NCI-H2029 treated with DMSO at 0.1 percent for 48 hours (cell line): ENCODE measurements at places on chromosomes 12 and 14.

- no peak for DNase-seq
These were observed 183.3 kb upstream of the LMO3 start for GRCh38 chr12:16789204-16789790.

- no peak for DNase-seq
These were observed 100.7 kb downstream of the TSPAN9 start for GRCh38 chr12:3177778-3178425.

DNA sequence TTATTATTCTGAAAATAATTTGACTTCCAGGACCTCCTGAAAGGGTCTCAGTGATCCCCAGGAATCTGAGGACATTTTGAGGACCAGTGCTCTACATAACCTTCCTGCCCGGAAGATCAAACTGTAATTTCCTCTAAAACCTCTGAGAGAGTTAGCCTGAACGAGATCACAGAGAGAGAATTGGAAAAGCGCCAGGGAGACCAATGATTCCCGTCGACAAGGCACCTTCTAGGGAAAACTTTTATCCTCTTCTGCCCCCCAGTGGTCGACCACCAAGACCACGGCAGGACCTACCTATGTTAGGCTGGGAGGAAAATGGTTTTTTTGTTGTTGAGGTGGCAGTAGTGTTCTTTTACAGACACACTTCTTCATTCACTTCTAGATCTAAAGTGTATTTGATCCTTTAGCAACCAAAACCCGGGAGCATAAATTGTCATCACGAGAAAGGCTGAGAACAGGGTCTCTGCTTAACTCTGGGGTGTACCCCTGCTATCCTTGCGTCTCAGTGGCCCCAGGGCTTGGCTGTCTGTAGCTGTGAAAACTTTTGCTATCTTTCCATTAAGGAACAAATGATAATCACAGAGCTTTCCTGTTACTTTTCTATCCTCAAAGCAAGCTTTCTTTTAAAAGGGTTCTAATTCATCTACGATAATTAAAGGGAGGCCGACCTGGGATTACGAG lies 62.9 kb upstream of the NID2 start:
- DNase-seq: peak; percentile 4

GRCh38 chr12:79717006-79717405 lies 26.2 kb upstream of the PAWR start:
- no peak for DNase-seq

- no peak for DNase-seq
These were observed 348.1 kb upstream of the RPL10L start for GRCh38 chr14:46999661-47000060.

DNA sequence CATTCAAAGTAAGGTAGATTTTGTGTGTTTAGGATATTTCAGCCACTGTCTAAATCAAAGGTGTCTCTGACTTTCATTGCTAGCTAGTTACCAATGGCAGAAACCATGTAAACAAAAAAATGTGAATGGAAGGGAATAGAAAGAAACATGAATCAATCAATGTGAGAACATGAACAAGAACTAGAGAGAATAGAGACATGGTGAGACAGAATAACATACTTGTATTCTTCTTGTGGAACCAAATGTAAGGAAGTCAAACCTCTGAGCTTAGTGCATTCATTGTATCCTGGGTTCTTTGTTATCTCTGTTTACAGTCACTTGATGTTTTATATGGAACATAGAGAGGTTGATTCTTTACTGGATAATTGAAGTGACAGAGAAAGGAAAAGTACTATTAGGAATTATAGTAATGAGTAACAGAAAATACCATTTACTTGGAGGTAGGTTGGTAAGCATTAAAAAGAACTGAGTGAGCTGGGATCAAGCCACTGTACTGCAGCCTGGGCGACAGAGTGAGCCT lies 2.6 kb upstream of the WNK1 start:
- no peak for DNase-seq

- no peak for DNase-seq
These were observed 91.6 kb upstream of the PTPRQ start for GRCh38 chr12:80352474-80352873.

DNA sequence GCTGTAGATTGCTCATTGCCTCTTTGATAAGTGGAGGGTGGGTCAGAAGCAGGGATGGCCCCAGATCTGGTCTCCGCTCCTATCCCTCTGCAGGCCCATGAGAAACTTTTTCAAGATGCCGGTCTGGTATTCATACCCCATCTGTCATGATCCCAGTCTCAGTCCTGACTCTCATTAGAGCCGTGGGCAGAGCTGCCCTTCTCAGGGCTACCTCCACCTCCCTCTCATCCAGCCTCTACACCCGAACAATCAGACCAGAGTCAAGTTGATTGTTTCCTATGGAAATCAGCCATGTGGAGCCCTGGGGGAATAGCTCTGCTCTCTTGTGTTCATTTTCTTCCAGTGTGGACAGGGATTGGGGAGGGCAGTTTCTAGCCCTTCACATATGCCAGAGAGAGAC lies 45.8 kb downstream of the NEUROD4 start:
- no peak for DNase-seq

- no peak for DNase-seq
These were observed 4.4 kb upstream of the OR6J1 start for GRCh38 chr14:22648506-22648905.

- no peak for DNase-seq
These were observed 210.8 kb downstream of the PCNX1 start for GRCh38 chr14:71117839-71118743.

- no peak for DNase-seq
These were observed 268 bp downstream of the NDUFB1 start for GRCh38 chr14:92121207-92121669.

DNA sequence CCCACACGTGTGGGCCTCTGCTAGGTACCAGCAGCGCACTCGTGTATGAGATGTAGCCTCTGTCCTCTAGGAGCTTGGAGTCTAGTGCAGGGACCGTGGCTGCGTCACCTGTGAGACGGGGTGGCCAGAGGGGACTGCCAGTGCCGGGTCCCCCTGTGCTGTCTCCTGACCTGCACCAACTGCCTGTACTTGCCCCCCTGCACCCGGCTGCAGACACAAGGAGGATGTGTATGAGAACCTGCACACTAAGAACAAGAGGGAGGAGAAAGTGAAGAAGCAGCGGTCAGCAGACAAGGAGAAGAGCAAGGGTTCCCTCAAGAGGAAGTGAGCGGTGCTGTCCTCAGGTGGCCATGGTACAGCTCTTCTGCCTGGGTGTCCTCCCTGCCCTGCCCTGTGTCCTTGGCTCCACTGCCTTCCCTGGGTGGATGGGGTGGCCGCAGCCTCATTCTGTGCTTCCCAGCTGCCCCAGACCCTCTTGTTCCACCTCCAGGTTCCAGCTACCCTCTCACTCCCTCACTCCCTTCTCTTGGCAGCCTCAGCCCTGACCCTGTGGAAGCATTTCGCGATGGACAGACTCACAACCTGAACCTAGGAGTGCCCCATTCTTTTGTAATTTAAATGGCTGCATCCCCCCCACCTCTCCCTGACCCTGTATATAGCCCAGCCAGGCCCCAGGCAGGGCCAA lies 9.6 kb downstream of the PTPN6 start:
- DNase-seq: no peak

DNA sequence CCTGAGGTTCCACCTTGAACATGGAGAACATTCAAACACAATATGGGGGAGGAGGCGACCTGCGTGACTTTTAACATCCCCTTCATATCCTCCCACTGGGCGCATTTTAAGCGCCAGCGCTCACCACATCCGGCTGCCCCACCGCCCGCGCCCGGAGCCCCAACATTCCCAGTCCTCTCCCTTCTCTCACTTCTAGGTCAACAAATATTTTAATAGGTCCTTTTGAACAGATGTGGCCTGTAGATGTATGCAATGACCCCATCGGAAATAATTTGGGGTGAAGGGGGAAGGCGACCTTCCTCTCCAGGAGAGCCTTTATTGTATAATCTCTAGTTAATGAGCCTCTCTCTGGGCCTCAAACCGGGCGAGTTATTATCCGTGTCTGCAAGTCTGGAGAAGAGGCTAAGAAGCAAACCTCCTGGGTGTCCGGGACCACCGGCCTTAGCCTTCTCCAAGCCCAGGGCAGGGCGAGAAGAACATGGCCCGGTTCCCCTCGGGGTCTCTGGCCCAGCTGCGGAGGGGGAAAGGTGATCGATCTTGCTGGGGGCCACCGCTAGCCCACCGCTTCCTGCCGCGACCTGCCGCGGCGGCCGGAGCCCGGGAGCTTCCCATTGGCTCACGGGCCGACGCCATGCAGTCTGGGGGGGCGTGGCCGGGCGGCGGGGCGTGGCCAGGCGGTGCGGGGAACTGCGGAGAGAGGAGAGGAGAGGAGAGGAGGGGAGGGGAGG lies 83.2 kb upstream of the HMGA2 start:
- DNase-seq: no peak

GRCh38 chr12:27207615-27208413 lies 36.3 kb upstream of the STK38L start:
- no peak for DNase-seq

DNA sequence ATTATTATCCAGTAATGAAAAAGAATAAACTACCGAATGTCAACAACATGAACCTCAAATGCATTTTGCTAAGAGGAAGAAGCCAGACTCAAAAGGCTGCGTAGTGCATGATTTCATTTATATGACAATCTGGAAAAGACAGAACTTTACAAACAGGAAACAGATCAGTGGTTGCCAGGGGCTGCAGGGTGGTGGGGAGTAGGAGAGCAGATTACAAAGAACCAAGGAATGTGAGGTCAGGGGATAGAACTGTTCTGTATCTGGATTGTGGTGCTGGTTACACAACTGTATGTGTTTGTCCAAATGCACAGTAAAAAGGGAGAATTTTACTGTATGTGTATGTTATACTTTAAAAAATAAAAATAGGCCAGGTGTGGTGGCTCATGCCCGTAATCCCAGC lies 89.7 kb upstream of the MYL2 start:
- DNase-seq: no peak

- DNase-seq: no peak
These were observed 5.1 kb downstream of the ADCY4 start for GRCh38 chr14:24329736-24330135.

DNA sequence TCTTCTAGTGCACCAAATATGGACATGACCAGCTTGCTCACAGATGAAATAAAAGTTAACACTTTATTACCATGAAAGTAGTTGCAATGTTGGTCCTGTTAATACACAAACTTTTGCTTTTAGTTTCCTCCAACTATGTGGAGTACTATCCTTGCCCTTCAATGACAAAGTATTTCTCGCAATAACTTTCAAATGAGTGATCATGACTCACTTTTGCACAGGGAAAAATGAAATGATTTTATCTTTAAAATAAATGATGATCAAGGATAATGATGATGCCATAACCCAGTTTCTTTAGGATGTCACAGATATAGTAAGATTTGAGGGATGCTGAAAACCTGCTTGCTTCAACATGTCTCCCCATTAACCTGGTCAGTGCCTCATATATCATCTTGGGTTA lies 254.0 kb upstream of the KITLG start:
- no peak for DNase-seq

DNA sequence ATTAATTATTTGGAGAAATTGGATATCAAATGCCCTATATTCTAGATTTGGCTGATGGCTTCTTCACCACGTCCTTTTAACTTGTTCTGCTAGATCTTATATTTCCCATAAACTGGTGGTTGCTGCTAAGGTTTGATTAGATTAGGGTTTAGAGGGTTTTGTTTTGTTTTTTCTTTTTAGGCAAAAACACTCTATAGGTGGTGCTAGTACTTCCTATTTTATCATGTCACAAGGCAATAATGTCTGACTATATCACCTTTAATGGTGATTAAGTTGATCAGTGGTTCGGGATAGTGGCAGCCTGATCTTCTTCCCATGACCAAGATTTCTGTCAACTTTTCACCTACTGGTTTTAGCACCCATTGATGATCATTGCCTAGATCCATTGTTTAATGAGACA lies 455.1 kb downstream of the RAD51B start:
- DNase-seq: no peak

- no peak for DNase-seq
These were observed at the start of gene RAB15 for GRCh38 chr14:64971943-64972791. TSS of gene RAB15 (minus strand) at chr14:64972336. CDS start at chr14:64972076, 260 bp downstream.

DNA sequence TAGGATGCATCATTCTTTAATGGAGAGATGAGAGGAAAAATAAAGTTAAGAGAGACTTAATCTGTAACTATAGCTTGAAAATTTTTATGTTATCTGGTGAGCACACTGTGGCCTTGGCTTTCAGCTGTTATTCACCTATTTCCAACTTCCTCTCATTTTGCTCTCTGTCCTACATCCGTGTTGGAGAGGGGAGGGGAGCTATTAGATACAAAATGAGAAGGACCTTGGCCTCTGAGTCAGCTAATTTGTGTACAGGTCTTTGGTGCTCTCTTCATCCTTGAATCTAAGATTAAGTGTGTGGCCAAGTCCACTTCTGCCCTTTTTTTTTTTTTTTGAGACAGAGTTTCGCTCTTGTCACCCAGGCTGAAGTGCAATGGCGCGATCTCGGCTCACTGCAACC lies 887 bp upstream of the APOBEC1 start:
- no peak for DNase-seq

GRCh38 chr12:49019443-49020324 lies 1.1 kb upstream of the PRKAG1 start:
- no peak for DNase-seq

GRCh38 chr14:104689109-104689880 lies at the start of gene INF2:
TSS of gene INF2 (plus strand) at chr14:104689618. CDS start at chr14:104701366, 11,748 bp downstream.
- DNase-seq: no peak

GRCh38 chr14:75572104-75572503 lies 6.3 kb upstream of the FLVCR2 start:
- no peak for DNase-seq

GRCh38 chr12:22340143-22340542 lies 5.6 kb upstream of the ST8SIA1 start:
- DNase-seq: no peak

- peak; percentile 64 for DNase-seq
These were observed 1.8 kb upstream of the LRFN5 start for GRCh38 chr14:41604721-41605531.

- no peak for DNase-seq
These were observed 5.3 kb downstream of the KRT3 start for GRCh38 chr12:52790427-52791270.

GRCh38 chr12:92600052-92600451 lies 102.7 kb upstream of the PLEKHG7 start:
- no peak for DNase-seq

- DNase-seq: no peak
These were observed 8.0 kb downstream of the CHGA start for GRCh38 chr14:92930737-92931602.

DNA sequence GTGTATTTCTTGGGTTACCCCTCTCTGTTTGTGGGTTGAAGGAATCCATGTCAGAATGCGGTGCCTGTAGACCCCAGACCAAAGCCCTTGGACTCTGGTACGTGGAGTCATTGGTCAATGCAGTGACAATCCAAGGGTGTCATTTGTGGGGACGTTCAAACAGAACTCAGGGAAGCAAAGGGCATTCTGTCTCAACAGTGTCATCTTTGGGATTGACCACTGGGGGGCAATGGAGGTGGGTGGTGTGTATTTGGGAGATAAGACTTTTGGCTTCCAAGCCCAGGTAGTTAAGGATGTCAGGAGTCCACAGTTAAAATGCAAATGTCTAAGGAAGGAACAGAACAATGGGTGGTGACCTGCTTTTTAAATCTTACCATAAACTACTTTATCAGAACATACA lies 54.6 kb upstream of the CCDC175 start:
- DNase-seq: no peak

GRCh38 chr12:132012919-132013568 lies 63.3 kb downstream of the EP400 start:
- DNase-seq: no peak
